ENCODE measurements at places on chromosomes 12 and 14.

GRCh38 chr12:8681129-8681884 lies 16.5 kb upstream of the RIMKLB start:
- peak; percentile 62 for DNase-seq

DNA sequence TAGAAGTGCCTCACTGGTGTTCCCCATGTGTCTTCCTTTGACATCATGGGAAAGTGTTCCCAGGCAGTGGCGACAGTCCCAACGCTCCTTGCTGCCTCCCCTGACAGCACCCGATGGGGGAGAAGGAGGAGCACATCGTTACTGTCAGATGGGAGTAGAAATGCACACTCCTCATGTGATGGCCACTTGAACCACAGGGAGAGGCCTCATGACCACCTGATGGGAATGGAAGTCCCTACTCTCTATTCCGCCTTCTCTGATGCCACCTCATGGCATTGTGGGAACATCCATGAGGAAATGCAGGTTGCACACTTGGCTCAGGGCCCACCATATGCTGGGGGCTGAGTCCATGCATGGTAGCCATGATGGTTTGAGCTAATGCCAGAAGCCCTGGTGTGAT lies 14.3 kb upstream of the CORO1C start:
- DNase-seq = no peak

- no peak for DNase-seq
These were observed 48.5 kb downstream of the CHST11 start for GRCh38 chr12:104505095-104505818.

- DNase-seq = no peak
These were observed 38.3 kb downstream of the RPS6KA5 start for GRCh38 chr14:91021991-91022621.

DNA sequence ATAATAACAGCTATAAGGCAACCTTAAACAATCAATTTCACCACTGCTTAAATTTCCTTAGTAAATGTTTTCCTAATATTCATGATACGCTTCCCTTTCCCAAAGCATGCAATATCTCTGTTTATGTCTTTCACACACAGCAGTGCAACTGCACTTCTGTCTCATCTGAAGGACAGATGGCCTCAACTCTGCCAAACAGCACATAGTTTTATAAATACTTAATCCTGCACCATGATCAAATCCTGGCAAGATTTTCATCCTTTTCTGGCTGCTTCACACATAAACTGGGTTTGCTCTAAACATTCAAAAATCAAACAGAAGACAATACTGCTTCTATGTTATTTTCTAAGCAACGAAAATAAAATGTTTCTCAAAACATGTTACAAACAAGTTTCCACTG lies 266.3 kb downstream of the ITPR2 start:
- no peak for DNase-seq

GRCh38 chr12:52679875-52680274 lies 332 bp downstream of the KRT1 start:
- DNase-seq = no peak

DNA sequence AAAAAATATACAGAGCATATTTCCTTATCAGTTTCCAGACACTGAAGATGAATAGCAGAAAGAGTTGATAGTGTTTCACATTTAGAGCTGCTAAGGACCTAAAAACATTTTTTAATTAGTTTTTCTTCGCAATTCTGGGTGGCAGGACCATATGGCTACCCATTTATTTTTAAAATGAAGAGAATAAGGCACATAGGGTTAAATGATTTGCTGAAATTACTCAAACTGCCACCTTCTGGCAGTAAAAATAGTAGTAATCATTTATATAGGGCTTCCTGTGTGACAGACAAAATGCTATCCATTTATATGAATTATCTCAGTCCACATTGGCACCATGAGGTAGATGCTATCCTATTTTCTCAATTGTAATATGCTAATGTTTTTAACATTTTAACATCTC lies 108.6 kb upstream of the CCDC196 start:
- no peak for DNase-seq

DNA sequence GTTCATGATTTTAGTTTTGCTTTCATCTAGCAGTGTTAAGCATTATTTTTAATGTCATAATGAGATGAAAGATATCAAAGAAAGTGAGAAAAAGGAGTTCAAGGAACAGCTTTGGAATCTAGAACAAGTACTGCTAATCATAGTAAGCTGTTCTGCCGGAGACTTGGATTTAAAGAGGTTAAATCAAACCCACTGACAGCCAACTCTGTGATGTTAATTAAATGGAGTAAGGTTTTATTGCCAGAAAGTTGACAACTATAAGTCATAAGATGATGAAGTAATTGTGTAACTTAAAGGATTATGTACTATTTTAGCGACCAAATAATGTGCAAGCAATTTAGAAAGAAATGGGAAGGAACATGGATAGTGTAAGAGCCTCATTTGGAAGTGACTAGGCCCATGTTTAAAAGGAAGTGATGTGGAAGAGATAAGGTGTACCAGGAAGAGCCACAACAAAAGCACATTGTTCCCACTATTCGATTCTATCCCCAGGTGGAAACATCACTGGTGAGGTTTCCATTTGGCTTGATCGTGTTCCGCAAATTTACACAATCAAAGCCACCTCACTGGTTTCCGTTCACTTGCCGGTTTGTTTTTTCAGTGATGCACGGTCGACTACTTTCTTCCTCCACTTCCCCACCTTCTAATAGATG lies 388.5 kb downstream of the PAWR start:
- DNase-seq = no peak

DNA sequence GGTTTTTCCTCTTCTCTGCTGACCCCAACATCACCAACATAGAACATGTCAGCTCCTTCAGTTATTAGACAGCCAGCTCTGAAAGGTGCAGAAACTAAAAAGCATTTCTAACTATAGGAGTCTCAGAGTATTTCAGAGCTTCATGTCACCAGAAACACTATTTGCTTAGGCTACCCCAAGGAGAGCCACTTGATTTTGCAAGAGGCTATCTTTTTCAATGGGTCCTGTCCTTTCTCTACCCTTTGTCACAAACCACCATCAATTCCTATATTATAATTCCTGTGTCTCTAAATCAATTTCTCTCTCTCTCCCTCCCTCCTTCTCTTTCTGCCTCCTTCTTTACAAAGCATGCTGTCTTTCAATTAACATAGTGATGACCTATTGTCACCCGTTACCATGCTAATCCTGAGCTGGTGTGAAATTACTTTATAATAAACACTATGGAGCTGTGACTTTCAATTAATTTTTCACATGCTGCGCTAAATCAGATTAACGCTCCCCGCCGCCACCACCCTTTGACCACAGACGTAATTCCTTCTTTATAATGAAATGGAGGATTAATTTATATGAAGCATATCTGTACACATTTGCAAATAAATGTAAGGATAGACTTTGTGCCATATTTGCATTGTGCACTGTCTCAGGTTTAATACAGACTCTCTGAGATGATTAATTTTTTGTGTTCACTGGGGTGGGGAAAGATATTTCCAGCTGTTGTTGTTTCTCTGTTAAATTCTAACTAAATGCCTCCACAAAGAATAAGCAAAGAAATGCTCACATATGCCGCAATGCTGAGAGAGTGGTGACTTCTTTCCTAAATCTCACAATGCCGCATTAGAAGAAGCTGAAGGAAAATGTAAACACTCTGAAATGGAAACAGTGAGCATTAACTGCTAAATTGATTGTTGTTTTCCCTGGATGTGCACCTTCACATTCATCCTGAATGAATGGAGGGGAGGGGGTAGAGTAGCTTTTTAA lies 418.6 kb downstream of the PDZRN4 start:
- DNase-seq = no peak

- DNase-seq = no peak
These were observed 486.8 kb downstream of the KCNH5 start for GRCh38 chr14:62558451-62558850.

GRCh38 chr12:31850268-31850667 lies 108.9 kb upstream of the RESF1 start:
- DNase-seq = no peak

DNA sequence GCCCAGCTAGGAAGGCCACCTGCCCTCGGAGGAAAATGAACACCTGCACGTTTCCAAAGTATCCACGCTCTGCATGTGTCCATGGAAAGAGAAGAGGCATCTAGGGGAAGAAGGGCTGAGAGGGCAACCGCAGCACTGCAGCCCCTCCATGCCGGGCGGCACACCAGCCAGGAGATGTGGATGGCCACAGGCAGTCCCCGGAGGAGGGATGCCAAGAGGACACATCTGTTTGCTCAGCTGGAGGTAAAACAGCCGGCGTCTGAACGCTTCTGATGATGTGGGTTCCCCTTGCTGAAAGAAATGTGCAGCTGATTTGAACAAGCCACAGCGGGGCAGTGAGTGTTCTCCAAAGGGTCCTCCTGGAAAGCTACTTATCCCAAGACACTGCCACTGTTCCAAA lies 34.0 kb downstream of the CHGA start:
- DNase-seq = no peak

DNA sequence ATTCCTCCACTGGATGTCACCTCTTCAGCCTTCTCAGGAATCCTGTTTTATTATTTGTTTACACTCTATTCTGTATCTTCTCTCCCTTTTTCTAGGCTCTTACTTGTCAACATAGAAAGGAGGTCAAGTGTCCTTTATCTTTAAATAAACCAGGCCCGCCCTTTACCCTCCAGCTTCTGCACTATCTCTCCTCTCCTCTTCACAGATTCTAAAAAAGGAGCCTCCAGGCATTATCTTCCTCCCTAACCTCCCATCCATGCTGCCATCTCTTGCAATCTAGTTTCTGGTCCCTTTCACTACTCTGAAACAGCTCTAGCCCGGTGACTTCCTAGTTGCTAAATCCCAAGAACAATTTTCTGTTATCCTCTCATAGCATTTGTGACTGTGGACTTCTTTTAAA lies 24.1 kb upstream of the ARID2 start:
- DNase-seq = no peak

DNA sequence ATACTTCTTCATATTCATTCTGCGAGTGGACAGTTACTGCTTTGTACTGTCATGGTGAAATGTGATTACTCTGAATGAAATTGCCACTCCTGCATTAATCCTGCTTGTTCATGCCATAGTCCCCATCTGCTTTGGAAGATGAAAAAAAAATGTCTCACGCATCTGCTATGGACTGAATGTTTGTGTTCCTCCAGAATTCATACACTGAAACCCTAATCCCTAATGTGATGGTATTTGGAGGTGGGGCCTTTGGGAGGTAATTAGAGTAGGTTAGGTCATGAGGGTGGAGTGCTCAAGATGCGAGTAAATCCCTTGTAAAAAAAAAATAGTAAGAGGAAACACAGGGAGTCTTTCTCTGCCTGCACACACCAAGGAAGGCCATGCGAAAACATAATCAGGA lies 427.2 kb downstream of the TMTC2 start:
- DNase-seq = no peak

- DNase-seq = no peak
These were observed 6.1 kb downstream of the CFAP73 start for GRCh38 chr12:113155646-113156045.

GRCh38 chr12:8817856-8818255 lies 4.6 kb upstream of the A2ML1 start:
- DNase-seq = no peak

- DNase-seq = peak; percentile 48
These were observed 30.7 kb downstream of the DGLUCY start for GRCh38 chr14:91144425-91145145.

GRCh38 chr14:75226755-75227544 lies 50.5 kb upstream of the TMED10 start:
- DNase-seq = no peak

GRCh38 chr12:68106160-68106559 lies 53.4 kb downstream of the IFNG start:
- DNase-seq = peak; percentile 24

GRCh38 chr12:49540229-49541139 lies 1.7 kb downstream of the KCNH3 start:
- DNase-seq = no peak

- no peak for DNase-seq
These were observed 25.1 kb upstream of the ITGA5 start for GRCh38 chr12:54444206-54444605.

GRCh38 chr14:92022036-92022435 lies 17.8 kb downstream of the TRIP11 start:
- DNase-seq = no peak

DNA sequence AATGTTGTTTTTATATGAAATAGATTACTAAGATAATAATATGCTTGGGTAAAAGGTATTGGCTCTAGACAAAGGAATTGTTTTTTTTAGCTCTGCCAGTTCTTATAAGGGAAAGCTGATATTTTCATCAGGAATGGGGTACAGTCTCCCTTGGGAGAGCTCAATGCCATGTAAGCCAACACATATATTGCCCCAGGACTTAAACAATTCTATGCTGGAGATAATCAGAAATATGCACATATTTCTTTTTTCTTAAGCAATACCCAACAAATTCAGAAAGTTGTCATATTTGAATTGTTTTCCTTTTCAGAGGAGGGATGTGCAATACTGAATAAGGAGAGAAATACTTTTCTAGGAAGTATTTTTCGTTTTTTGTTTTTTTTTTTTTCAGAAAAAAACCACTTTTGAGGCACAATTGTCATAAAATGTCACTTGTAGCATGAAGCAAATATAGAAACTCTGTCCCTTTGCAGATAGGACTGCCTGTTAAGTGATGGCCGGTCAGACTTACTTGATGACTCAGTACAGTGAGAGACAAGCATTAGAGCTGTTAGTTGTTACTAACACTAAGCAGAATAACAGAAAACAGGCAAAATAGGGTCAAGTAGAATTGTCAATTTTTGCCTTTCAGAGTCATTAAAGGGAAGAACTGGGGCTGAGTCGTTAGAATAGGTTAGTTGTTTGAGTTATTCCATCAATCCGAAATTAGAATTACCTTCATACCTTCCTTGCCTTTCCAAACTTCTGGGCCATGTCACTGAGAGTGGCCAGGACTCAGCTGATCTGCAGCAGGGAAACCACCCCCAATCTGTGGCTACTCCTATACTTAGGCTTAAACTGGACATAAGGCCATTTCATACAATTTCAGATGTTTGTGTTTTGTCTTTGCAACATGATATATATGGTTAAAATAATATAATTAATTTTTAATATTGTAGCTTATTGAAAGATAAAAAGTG lies 168.1 kb downstream of the SLC38A4 start:
- DNase-seq = peak; percentile 24

DNA sequence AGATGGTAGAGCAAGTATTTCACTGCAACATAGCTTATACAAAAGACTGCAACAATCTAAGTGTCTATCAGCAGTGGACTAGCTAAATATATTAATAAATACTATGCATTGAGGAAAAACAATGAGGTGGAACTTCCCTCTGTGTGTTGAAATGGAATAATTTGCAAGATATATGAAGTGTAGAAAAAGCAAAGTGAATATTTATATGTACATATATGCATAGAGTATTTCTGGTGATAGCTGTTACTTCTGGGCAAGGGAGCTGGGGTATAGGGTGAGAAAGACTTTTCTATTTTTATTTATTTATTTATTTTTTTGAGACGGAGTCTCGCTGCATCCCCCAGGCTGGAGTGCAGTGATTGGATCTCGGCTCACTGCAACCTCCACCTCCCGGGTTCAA lies 33.9 kb downstream of the DNAL1 start:
- no peak for DNase-seq

GRCh38 chr14:90239139-90239538 lies 17.2 kb upstream of the PSMC1 start:
- DNase-seq = peak; percentile 23

GRCh38 chr12:127304751-127305725 lies 961.9 kb upstream of the TMEM132C start:
- no peak for DNase-seq
